Left ventricle myocardium inferior (tissue), 1 donor: ENCODE measurements at places on chromosomes 6 and 20. TPM values are rescaled to one million over a fixed set of nuclear protein-coding genes. Genes with fewer than 3 reads are reported as not detected.

Gene PM20D2
- total RNA-seq, result 14.3 TPM

Gene HEY2
- total RNA-seq, result 25.6 TPM

Gene SASH1
- total RNA-seq, result 22.5 TPM

Gene SMOC2
- total RNA-seq, result 14.4 TPM

Gene FBXO9
- 56.4 TPM for total RNA-seq

DNA sequence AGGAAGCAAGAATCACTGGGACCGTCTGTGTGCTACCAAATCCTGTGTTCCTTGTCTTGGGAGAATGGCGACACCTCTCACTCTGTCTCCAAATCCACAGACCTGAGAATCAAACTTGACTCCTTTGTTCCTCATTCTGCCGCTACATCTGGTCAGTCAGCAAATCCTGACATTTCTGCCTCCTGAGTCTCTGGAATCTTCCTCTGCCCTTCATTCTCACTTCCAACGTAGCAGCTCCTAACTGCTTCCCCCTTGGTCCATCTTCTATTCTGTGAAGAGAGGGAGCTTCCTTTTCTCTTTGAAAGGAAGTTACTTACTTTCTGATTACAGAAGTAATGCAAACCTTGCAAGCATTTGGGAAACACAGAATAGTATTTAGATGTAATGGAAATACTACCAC lies 37.7 kb downstream of the SYTL3 start:
- no peak for DNase-seq
- no peak overlapping the region for H3K27ac ChIP-seq
- no peaks in the 10 kb centered on the region for H3K4me1 ChIP-seq
- no peaks in the 10 kb centered on the region for H3K36me3 ChIP-seq
- H3K27me3 ChIP-seq, result no peaks in the 10 kb centered on the region
- H3K4me3 ChIP-seq, result no peak overlapping the region

DNA sequence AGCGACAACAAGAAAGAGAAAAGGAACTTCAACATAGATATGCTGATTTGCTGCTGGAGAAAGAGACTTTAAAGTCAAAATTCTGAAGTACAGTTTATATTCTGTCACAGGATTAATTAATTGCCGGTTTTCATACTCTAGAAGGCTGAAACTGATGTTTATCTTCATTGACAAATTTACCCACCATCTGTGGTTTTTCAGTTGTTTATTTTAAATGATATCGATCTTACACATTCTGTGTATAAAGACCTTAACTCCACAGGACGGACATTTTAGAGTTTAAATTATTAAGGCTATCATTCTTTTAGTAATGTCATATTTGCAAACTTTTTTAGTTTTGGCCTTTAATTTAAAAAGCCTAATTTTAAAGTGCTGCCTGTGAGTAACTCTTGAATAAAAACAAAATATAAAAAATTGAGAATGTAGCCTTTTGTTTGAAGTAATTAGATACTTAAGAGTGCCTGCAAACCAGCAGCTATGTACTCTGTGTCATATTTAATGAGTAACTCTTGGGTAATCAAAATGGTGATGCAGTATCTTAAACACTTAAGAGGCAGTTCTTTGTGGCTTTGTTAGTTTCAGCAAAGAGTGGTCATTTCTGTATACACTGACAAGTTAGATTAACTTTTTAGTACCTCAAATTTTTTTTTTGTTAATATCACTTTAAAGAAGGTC lies 59.3 kb downstream of the CDC5L start:
- no peak for DNase-seq
- no peak overlapping the region for H3K4me3 ChIP-seq
- H3K4me1 ChIP-seq, result peaks cover 21% of the 10 kb centered on the region
- H3K27ac ChIP-seq, result no peak overlapping the region
- H3K27me3 ChIP-seq, result no peaks in the 10 kb centered on the region

GRCh38 chr6:101232961-101233360 lies 160.5 kb upstream of the GRIK2 start:
- no peaks in the 10 kb centered on the region for H3K27me3 ChIP-seq
- H3K4me3 ChIP-seq, result no peak overlapping the region
- H3K4me1 ChIP-seq, result no peaks in the 10 kb centered on the region
- H3K36me3 ChIP-seq, result no peaks in the 10 kb centered on the region
- no peak overlapping the region for H3K27ac ChIP-seq
- DNase-seq, result no peak

DNA sequence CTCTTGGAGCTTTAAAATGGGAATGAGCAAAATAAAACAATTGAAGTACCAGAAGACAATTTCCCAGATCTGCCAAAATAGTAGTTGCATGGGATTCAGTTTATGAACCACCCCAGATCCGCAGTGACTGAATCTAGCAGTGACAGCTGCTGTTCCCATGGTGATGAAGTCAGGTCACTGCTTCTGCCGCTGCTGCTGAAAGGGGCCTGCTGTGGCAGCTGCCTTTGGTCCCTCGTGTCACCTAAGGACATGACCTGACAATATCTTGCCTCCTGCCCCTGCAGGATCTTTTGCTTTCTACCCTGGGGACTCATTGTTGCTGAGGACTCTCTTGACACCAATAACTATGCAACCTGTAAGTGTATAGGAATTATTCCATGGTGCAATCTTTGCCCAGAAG lies 34.3 kb upstream of the OGFRL1 start:
- DNase-seq, result no peak
- H3K4me1 ChIP-seq, result peaks cover 54% of the 10 kb centered on the region
- no peaks in the 10 kb centered on the region for H3K27me3 ChIP-seq
- H3K36me3 ChIP-seq, result no peaks in the 10 kb centered on the region
- no peak overlapping the region for H3K4me3 ChIP-seq

GRCh38 chr6:24743265-24743943 lies 24.4 kb upstream of the C6orf62 start:
- DNase-seq, result no peak
- no peak overlapping the region for H3K4me3 ChIP-seq
- no peaks in the 10 kb centered on the region for H3K36me3 ChIP-seq
- H3K27ac ChIP-seq, result peak overlapping the region; percentile 15
- peaks cover 10% of the 10 kb centered on the region for H3K27me3 ChIP-seq
- H3K4me1 ChIP-seq, result no peaks in the 10 kb centered on the region

DNA sequence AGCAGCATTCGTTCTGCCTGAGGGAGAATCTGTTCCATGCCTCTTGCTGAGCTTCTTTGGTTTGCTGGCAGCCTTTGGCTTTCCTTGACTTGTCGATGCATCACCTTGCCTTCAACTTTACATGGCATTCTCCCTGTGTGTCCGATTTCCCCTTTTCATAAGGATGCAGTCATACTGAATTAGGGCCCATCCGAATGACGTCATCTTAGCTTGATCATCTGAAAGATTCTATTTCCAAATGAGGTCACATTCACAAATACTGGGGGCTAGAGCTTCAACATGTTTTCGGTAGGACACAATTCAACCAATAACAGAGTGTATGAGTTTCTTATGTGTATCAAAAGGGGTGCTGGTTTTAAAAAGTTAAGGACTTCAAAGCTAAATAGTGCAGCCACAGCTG lies 27.8 kb upstream of the HECA start:
- no peaks in the 10 kb centered on the region for H3K27me3 ChIP-seq
- no peak overlapping the region for H3K27ac ChIP-seq
- H3K4me3 ChIP-seq, result no peak overlapping the region
- H3K36me3 ChIP-seq, result no peaks in the 10 kb centered on the region
- DNase-seq, result no peak

DNA sequence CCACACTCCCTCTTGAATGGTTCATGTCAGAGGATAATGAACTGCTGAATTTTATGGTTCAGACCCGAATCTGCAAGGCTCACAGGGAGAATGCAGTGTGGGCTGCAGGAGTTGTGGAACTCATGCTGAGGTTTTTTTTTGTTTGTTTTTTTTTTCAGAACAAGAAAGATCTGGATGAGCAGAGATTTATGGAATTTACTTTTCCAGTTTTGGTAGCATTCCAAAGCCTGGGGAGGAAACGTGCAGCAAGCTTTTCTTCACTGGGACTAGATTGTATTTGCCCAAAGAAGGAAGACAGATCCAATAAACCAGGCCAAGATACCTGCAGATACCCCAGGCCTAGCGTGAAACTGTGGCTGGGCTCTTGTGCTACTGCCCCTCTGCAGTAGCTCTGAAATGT lies 223.9 kb upstream of the TAB2 start:
- H3K27me3 ChIP-seq, result peaks cover 45% of the 10 kb centered on the region
- no peaks in the 10 kb centered on the region for H3K4me1 ChIP-seq
- DNase-seq, result no peak
- H3K27ac ChIP-seq, result no peak overlapping the region
- no peaks in the 10 kb centered on the region for H3K36me3 ChIP-seq

DNA sequence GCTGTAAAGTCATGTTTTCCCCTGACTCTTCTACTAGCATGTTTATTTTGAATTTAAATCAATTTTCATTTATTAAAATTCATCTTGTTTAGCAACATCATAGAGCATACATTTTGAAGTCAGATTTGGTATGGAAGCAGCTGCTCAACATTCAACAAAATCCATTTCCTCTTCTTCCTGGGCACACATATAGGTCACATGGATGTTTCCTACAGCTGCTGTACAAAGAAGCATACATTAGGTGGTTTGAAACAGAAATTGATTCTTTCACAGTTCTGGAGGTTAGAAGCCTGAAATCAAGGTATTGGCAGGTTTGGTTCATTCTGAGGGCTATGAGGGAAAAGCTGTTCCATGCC lies 495.2 kb downstream of the RFPL4B start:
- H3K36me3 ChIP-seq, result no peaks in the 10 kb centered on the region
- no peak for DNase-seq
- no peak overlapping the region for H3K27ac ChIP-seq
- no peaks in the 10 kb centered on the region for H3K27me3 ChIP-seq
- H3K4me3 ChIP-seq, result no peak overlapping the region
